NCI-H226 (cell line): ENCODE measurements at places on chromosomes 7 and 10.

- no peak for DNase-seq
Measured at GRCh38 chr10:114607358-114607998, 50.6 kb downstream of the ABLIM1 start.

DNA sequence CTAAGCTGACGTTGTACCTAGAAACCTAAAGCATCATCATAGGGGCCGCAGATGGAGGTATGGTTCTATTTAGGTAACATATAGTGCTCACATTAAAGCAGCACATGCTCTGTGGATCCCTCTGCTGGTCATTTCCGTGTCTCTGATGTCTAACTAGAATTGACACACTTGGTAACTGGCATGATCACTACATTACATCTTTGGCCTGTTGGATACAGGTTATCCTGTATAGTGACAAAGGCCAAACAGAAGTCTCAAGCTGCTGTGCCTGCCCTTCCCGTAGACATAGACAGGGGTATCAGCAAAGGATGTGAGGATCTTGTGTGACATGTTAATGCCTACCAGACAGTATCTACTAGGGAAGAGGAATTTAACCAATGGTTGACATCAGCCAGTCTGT lies 51.2 kb downstream of the KIF5B start:
- no peak for DNase-seq

DNA sequence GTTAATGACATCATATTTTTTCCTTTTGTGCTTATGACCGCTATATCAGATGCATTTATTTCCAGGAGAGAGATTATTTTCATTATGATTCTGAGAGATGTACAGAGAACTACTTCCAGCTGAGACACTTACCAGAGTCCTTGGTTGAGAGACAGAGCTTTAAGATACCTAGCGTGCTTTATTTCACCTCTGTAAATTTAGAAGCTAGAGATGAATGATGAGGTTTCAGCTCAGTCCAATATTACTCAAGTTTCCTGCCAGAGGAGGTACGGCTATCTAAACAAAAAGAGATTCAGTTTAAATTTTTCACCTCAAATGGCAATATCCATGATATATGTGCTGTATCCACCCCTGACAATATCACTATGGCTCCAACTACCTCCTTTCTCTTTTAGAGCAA lies 182.6 kb upstream of the FAM3C start:
- no peak for DNase-seq

GRCh38 chr7:43071604-43072003 lies 40.8 kb upstream of the HECW1 start:
- DNase-seq, result no peak

DNA sequence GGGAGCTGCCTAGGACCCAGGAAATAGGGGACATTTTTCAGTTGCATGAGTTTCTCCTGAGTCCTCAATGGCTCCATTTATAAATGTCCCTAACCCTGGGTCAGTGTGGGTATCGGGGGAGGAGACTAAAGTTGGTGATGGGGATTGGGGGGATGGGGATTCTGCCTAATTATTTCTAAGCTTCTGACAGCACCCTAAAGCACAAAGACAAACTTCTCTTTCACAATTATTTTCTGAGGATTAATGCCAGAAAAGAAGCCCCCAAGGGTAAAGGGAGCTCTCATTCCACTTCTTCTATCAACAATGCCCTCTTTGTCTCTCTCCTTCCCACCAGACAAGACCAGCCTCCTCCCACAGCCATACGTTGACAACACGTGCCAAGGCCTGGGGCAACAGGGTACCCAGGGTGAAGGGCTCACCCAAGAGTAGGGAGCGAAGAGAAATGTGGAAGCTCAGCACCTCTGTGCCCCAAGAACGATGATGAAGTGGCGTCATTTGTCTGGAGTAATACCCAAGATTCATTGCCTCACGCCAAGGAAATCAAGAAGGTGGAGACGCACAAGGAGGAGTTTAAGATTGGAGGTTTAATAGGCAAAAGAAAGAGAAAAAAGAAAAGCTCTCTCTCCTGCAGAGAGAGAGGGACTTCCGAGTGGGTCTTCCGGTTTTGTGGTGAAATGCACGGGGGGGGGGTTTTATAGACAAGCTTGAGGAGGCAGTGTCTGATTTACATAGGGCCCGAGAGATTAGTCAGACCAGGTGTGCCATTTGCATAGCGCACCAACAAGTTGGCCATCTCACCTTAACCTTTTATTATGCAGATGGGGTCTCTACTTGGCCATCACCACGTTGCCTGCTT lies 14.4 kb upstream of the GJC3 start:
- DNase-seq, result no peak

DNA sequence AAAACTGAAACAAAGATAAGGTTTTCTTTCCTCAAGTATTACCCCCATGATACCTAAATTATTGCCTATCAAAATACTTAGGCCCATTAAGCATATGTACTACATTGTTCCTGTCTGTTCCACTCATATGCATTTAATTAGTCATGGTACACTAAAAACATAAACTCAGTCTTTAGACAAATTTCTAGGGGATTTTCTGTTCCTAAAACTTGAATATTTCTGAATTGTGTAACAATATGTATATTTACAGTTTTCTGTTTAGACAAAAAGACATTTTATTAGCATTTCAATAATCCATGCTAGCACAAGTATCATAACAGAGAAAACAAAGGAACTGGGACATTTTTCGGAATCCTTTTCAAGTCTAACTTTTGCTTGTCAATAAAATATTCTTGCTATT lies 234.2 kb downstream of the CRPPA start:
- no peak for DNase-seq
